ENCODE measurements at places on chromosomes 2 and 18.

DNA sequence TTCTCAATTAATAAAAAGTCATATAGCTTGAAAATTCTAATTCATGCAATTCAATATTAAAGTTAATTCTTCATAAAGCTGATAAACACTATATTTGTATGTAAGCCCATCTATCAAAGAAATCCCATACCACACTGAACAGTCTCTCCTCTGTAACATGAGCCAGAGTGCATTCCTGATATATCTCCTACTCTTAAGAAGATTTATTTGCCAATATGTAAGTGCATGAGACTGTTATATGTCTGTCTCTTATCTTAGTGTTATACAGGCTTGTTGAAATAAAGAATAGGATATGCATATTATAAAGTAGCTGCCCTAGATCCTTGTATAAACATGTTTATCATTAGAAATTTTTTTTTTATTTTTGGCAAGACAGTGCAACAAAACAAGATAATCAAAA lies 40.4 kb upstream of the TTC32 start:
- DNase-seq: no peak

DNA sequence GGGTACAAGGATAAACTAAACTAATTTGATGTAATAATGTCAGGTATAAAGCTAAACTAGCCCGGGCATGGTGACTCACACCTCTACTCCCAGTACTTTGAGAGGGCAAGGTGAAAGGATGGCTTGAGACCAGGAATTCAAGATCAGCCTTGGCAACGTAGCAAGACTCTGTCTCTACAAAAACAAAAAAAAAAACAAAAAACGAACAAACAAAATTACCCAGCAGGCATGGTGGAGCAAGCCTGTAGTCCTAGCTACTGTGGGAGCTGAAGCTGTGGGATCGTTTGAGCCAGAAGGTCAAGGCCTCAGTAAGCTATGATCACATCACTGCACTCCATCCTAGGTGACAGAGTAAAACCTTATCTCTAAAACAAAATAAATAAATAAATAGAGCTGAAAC lies 131.8 kb upstream of the KYNU start:
- DNase-seq: no peak

DNA sequence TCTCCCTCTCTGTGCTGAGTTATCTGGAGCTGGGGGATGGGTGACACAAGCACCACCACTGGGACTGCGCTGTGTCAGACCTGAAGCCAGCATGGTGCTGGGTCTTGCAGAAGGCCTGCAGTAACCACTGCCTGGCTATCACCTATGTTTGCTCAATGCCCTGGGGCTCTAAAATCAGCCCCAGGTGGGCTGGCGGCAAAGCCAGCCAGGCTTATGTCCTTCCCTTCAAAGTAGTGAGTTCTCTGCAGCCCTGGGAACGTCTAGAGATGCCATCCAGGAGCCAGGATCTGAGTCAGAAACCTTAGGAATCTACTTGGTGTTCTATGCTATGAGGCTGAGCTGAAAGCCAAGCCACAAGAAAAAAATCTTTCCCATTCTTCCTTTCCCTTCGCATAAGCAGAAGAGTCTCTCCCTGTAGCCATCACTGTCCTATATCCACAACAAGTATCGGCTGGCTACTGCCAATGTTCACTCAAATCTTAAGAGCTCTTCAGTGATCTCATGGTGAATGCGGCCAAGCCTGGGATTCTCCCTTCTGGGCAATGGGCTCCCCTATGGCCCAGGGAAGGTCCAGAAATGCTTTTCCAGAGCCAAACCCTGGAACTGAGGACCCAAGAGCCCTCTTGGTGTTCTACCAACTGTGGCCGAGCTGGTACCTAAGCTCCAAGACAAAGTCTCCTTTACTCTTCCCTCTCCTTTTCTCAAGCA lies 248.7 kb downstream of the ZNF385B start:
- no peak for DNase-seq

- DNase-seq: no peak
Measured at GRCh38 chr18:35971661-35972196, 750 bp upstream of the RMP24 start.

- no peak for DNase-seq
Measured at GRCh38 chr2:49924044-49924817, 769.9 kb upstream of the FSHR start.

DNA sequence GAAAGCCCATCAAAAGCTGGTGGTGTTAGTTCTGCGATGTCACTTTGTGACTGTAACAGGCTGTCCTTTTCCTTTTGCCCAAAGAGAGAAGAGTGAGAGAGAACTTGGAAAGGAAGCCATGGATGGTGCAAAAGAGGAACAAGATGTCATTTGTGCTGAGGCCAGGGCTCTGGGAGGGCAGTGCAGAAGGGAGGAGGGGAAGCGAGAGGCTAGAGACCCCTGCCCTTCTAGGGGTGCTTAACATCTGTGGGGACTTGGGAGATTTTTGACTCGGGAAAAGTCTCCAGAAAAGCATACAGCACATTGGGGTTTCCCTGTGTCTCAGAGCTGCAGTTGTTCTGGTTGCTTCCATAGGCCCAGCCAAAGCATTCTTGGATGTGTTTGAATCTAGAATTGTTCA lies 49.6 kb downstream of the ZBTB7C start:
- no peak for DNase-seq

- no peak for DNase-seq
Measured at GRCh38 chr2:35989040-35989439, 366.5 kb upstream of the CRIM1 start.

DNA sequence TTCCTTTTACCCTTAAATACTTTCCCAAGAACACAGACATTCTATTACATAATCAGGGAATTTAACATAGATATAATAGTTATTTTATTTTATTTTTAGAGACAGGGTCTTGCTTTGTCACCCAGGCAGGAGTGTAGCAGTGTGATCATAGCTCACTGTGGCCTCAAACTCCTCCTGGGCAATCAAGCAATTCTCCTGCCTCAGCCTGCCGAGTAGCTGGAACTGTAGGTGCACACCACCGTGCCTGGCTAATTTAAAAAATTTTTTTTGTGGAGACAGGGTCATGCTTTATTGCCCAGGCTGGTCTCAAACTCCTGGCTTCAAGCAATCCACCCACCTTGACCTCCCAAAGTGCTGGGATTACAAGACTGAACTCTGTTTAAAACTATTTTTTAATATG lies 45.6 kb downstream of the SLC4A1AP start:
- DNase-seq: no peak

DNA sequence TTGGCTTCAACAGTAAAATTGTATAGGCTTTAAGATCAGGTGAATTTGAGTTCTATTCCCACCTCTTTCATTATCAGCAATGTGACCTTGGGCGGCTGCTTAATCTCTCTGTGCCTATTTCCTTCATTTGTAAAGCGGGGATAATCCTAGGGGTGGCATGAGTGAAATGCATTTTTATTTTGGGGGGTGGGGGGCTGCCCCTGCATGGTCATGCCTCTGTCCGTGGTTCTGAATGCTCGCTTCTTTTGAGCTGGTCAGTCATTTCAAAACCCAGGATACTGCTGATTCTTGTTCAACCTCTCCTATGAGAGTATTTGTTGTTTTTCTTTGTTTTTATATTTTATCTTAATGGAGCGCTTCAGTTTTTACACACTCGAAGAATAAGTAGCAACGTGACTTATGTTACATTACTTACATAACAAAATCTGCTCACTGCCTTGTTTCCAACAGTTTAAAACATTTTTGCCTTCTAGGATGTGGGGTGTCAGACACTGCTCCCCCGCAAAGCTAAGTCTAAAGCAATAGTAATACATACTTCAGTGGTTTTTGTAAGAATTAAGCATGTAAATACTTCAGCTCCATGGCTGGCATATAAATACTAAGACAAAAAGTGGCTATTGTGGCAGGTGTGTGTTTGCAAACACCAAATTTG lies 152.6 kb upstream of the PELI1 start:
- DNase-seq: no peak

DNA sequence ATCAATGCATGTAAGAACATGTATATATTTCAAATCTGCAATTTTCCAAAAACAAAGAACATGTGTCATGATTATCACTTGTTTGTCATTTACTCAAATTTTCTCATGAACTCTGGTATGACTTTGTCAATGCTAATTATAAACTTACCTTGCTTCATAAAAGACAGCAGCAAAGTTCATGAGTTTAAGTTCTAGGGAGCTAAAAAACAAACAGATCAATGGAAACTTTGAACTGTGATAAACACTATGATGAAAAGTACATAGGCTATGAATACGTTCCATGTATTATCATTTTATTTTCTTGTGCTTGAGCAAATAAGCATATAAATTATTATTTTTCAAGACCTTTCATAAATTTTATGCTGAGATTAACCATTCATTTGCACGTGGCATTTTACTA lies 940.8 kb downstream of the MBD2 start:
- DNase-seq: no peak

GRCh38 chr2:9592699-9593098 lies 37.1 kb upstream of the ADAM17 start:
- no peak for DNase-seq

DNA sequence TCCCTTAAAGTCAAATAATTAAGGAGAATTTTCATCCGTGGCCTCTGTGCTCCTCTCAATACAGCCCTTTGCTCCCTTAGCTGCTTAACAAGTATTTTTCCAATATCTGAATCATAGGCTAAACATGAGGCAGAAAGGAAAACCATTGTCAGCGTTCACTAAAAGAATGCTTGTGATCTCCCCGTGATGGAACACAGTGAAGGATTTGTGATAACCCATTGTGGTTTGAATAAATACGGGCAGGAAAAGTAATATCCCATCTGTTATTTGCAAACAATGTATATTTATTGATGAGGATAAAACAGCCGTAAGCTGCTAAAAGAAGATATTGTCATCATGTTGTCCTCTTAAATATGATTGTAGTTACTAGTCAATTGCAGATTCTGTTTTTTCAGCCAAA lies 258.1 kb downstream of the NAPG start:
- DNase-seq: no peak

- peak; percentile 78 for DNase-seq
Measured at GRCh38 chr18:8142131-8142711, 467.0 kb upstream of the RAB12 start.

DNA sequence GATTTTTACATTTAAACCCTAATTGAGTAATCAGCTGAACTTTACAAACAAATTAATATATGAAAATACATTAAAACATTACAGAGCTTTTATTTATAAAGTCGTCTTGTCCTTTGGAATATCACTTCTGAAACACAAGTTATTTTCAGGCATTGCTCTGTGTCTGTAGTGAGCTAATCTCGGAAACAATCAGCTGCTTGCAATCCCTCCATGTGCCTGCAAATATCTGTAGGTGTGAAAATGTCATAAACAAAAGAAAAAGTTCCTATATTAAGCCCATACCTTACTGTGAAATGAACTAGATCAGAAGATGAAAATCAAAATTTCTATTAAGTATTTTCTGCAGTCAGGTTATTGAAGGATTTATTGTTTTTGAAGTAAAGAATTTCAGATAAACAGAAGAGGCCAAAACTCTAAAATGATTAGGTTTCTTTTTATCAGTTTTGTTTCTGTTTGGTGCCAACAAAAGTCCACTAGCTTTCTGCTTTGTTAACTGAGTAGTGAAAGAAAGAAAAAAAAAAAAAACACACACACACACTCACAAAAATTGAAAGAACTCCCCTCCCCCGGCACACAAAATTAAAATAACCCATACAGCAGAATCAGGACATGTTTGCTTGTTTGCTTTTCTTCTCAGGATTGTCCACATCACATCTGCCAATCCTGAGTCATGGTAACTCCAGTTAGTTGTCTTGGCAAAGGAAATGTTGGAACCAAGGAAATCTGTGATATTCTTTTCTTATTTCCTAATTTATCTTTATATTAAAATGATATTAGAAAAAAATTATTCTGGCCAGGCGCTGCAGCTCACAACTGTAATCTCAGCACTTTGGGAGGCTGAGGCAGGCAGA lies 627.0 kb upstream of the SLC39A10 start:
- no peak for DNase-seq

GRCh38 chr2:39022642-39023235 lies 98.1 kb downstream of the SOS1 start:
- DNase-seq: no peak

Data from cardiac fibroblast (primary cell).